H1 (cell line): ENCODE measurements at places on chromosomes 2 and 18. TPM values are rescaled to one million over a fixed set of nuclear protein-coding genes. Genes with fewer than 3 reads are reported as not detected.

Gene LCLAT1
- polyA plus RNA-seq, result 7.3 and 7.6 TPM in 2 replicates

Gene IL36A
- polyA plus RNA-seq, result not detected in 2 replicates

- no peak for DNase-seq
- H3K4me1 ChIP-seq, result peaks cover 28% of the 10 kb centered on the region
- H3K4me3 ChIP-seq, result no peak overlapping the region
- H3K27ac ChIP-seq, result no peak overlapping the region
- H3K27me3 ChIP-seq, result no peaks in the 10 kb centered on the region
Measured at GRCh38 chr2:101766871-101767739, 69.6 kb downstream of the MAP4K4 start.

Gene IRS1
- 9.1 and 12.0 TPM in 2 replicates for polyA plus RNA-seq

Gene UGT1A8
- 0.03 TPM in 1 of 2 replicates, not detected in the other for polyA plus RNA-seq

DNA sequence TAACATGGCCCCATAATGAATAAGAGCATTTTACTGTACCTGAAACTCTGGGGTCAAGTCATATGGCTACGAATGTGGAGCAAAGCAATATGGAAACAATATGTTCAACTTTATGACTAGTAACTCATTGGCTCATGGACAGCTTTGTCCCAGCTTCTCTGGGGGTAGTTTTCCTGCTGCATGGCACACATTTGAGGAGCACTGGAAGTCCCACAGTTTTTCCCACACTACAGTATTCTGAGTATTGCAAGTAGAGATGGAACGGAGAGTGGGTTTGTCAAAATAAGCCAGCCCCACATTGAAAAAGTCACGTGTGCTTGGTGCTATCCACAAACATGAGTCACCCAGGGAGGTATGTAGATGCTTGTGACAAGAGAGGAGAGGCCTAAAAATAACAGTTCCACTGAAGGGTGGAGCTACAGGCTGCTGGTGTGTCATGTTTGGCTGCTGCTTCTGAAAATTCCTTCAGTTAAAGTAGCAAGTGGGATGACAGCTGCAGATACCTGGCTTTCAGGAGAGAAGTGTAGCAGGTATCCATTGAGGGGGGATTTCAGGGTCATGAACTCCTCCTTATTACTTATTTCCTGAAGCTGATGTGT is 48.2 kb upstream of the CTAGE1 start:
- no peaks in the 10 kb centered on the region for H3K36me3 ChIP-seq
- H3K4me3 ChIP-seq, result no peak overlapping the region
- H3K4me1 ChIP-seq, result peaks cover 4% of the 10 kb centered on the region; the same call in 1 of the 2 replicates
- H3K27me3 ChIP-seq, result no peaks in the 10 kb centered on the region
- no peak overlapping the region for H3K27ac ChIP-seq

Gene ARHGAP15
- polyA plus RNA-seq, result 0.03 TPM in 1 of 2 replicates, not detected in the other

- H3K4me3 ChIP-seq, result no peak overlapping the region
- H3K27ac ChIP-seq, result no peak overlapping the region
- no peaks in the 10 kb centered on the region for H3K4me1 ChIP-seq
- no peaks in the 10 kb centered on the region for H3K36me3 ChIP-seq
- no peak for DNase-seq
- H3K27me3 ChIP-seq, result no peaks in the 10 kb centered on the region
Measured at GRCh38 chr18:7946734-7947377, 379.7 kb downstream of the PTPRM start.

Gene LONRF2
- polyA plus RNA-seq, result 0.22 and 0.24 TPM in 2 replicates

Gene UCN
- 0.35 and 0.93 TPM in 2 replicates for polyA plus RNA-seq

Gene FSIP2
- 0.17 and 0.47 TPM in 2 replicates for polyA plus RNA-seq

Gene SCN1A
- 0.16 and 0.18 TPM in 2 replicates for polyA plus RNA-seq

Gene REG3G
- not detected in 2 replicates for polyA plus RNA-seq

- no peaks in the 10 kb centered on the region for H3K36me3 ChIP-seq
- no peak for DNase-seq
Measured at GRCh38 chr2:219578811-219579613, 6.9 kb downstream of the INHA start.

DNA sequence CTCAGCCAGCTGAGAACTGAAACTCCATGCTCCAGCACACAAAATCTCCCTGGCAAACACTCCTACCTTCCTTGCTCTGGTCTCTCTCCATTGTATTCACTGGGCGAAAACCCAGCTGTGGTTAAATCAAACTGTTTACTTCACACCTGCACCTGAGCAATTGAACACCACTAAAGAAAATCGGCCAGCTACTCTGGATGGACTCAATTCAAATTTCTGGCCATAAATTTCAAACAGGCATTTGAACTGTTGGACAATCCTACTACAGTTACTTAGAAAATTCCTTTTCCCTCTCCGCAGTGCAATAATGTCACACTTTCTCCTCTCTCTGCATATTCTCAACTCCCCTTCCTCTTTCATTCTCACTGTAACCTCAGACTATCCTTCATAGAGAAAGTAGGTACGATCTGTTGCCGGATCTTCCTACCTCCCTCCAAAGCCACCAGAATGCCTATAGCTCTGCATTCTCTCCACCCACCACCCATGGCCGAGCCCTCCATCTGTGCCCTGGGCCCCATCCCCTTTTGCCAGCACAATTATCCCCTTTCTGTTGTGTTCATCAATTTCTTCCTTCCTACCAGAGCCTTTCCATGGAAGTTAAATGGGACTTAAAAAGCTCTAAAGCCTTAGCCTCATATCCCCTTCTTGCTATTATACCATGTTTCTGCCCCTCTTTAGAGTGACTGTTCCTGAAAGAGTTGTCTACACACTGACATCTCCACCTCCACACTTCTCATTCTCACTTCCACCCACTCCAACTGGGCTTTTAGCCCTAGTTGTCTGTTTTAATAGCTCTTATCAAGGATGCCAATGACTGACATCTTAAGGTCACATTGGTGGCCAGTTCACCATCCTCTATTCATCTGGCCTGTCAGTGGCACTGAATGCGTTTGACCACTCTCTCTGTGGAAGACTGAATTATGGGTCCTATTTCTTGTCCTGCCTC is 127.5 kb upstream of the SLC1A4 start:
- DNase-seq, result no peak
- no peak overlapping the region for H3K27ac ChIP-seq
- no peak overlapping the region for H3K4me3 ChIP-seq
- peaks cover 30% of the 10 kb centered on the region for H3K4me1 ChIP-seq
- peaks cover 3% of the 10 kb centered on the region for H3K27me3 ChIP-seq

DNA sequence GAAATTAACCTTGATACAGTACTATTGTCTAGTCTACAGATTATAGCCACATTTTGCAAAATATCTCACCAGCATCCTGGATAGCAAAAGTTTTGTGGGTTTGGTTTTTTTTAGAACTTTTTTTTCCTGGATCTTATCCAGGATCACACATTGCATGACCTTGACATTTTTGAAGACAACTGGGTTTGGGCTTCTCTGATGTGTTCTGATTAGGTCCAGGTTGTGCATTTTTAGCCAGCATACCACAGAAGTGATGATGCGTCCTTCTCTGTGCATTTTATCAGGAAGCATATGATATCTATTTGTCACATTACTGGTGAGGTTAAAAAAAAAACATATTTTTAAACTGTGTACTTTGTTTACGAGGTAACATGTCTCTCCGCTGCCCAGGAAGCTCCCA is 221.0 kb upstream of the OSR1 start:
- no peak for DNase-seq
- no peak overlapping the region for H3K4me3 ChIP-seq
- no peaks in the 10 kb centered on the region for H3K27me3 ChIP-seq
- H3K36me3 ChIP-seq, result no peaks in the 10 kb centered on the region
- no peak overlapping the region for H3K27ac ChIP-seq

Gene PSTPIP2
- polyA plus RNA-seq, result 0.93 and 1.8 TPM in 2 replicates

DNA sequence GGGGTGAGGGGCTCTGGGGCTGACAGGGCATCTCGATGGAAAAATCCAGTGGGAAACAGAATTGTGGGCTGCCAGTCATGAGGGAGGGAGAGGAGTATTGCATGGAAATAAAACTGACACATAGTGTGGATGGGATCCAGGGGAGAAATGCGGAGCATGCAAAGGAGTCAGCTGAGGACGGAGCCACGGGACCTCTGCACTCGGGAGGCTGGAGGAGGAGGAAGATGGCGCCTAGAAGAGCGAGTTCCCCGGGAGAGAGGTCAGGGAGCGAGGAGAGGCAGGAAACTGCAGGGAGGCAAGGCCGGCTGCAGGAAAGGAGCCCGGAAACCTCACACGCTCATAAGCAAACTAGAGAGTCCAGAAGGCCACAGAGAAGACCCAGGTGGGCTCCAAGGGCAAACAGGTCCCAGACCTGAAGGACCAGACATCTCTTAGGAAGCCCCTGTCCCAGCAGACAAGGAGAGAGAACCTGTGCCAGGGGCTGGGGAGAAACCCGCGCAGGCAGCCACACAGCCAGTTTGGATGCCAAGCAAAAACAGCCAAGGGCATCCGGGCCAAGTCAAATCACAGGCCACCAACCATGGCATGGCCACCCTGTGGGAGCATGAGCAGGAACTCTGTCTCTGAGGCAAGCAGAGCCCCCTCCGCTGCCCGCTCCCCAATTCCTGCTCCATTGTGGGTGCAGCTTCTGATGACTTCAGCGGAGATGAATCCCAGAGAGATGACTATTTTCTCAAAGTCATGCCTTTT is 218.8 kb upstream of the ID2 start:
- no peak overlapping the region for H3K4me3 ChIP-seq
- no peaks in the 10 kb centered on the region for H3K27me3 ChIP-seq
- DNase-seq, result no peak
- no peaks in the 10 kb centered on the region for H3K36me3 ChIP-seq

- no peak for DNase-seq
- no peak overlapping the region for H3K27ac ChIP-seq
- no peaks in the 10 kb centered on the region for H3K36me3 ChIP-seq
- H3K4me1 ChIP-seq, result no peaks in the 10 kb centered on the region
Measured at GRCh38 chr2:220282236-220282635, 654.8 kb downstream of the SLC4A3 start.

Gene RPRM
- polyA plus RNA-seq, result 11.0 and 14.8 TPM in 2 replicates

DNA sequence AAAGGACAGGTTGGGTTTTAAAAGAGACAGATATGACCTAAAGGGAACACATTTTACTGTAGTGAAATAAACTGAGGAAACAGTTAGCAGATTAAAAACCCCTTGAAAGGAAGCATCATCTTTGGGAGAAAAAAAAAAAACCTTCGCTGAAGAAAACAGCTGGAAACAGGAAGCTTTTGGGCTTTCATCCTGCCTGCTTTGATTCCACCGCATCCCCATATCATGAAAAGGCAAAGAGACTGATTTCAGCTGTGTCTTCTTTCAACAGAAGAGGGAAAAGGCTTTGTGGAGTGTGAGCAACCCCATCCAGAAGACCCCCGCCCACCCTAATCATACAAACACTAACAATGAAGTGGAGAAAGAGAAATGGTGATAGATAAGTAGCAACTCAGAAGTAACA is 86.4 kb downstream of the TCF4 start:
- no peak for DNase-seq
- peaks cover 17% of the 10 kb centered on the region for H3K4me1 ChIP-seq
- no peaks in the 10 kb centered on the region; the same call in 1 of the 2 replicates for H3K36me3 ChIP-seq
- no peaks in the 10 kb centered on the region for H3K27me3 ChIP-seq
- H3K4me3 ChIP-seq, result no peak overlapping the region
- no peak overlapping the region for H3K27ac ChIP-seq

Gene ERBB4
- polyA plus RNA-seq, result 0.13 and 1.3 TPM in 2 replicates

- no peak for DNase-seq
- H3K27me3 ChIP-seq, result no peaks in the 10 kb centered on the region
- H3K27ac ChIP-seq, result no peak overlapping the region
- H3K4me1 ChIP-seq, result no peaks in the 10 kb centered on the region
- H3K36me3 ChIP-seq, result no peaks in the 10 kb centered on the region
- H3K4me3 ChIP-seq, result no peak overlapping the region
Measured at GRCh38 chr2:168210895-168211570, 36.4 kb downstream of the STK39 start.
